ENCODE measurements at places on chromosomes 6 and 20.

- DNase-seq: no peak
Observed at GRCh38 chr20:31716818-31717477, 5.7 kb downstream of the BCL2L1 start.

GRCh38 chr6:116444092-116444491 is 17.1 kb upstream of the CALHM6 start:
- DNase-seq: no peak

GRCh38 chr6:28789553-28790083 is 134.2 kb downstream of the TRIM27 start:
- no peak for DNase-seq

- no peak for DNase-seq
Observed at GRCh38 chr6:17817763-17818162, 111.0 kb upstream of the NUP153 start.

GRCh38 chr6:163531122-163531521 is 116.6 kb downstream of the QKI start:
- DNase-seq: no peak

DNA sequence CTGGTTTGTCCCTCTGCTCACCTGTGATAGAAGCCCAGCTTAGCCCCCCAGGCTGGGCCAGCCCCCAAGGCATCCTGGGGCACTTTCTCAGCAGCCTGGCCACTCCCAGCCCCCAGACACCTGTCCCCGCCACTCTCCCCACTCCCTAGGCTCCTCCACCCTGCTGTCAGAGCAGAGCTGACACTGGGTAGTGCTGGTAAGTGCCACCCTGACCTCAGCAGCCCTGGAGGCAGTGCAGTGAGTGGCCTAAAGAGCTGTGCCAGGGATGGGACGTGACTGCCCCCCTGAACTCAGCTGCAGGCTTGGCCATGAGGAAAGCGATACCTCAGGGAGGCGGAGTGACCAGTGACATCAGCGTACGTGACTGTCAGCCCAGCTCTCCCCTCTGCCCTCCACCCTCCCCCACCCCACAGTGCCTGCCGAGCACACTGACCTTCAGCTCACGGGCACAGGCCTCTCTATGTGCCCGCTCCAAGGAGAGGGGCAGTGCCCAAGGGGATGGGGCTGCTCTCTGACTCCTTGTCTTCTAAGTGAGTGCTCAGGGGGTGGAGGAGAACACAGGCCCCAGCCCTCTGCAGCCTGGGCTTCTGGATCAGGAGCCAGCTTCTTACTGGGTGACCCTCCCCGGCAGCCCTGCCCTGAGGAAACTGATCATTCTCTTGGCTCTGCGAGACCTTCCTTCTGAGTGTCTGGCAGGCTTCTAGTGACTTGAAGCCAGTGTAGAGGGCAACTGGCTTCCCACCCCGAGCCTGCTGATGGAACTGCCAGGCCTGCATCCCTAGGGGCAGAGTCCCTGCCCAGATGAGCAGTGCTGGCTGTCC is 172.7 kb downstream of the MRPL14 start:
- no peak for DNase-seq

DNA sequence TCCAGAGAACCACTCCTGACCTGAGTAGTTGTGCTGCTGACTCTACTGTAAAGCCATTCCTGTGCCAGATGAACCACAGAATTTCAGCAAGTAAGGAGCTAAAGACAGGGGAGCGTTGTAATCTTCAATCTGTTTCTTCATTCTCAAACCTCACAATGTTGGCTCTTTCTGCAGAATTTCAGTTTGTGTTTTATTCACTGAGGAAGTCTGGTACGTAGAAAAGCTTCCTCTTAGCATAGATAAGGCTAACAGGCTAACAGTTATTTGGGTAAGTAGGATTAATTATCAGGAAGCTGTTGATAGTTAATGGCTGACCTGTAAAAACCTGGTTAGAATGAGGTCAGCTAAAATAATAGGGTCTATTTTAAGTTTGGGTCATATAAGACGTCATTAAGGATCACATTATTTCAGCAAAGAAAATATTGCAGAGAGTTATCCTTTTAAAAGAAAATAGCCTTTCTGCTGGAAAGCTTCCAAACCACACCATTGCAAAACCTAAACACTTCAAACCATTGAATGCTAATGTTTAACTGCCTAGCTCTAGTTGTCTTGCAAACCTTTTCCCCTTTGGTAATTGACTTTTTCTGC is 14.1 kb upstream of the TENT5A start:
- DNase-seq: no peak

DNA sequence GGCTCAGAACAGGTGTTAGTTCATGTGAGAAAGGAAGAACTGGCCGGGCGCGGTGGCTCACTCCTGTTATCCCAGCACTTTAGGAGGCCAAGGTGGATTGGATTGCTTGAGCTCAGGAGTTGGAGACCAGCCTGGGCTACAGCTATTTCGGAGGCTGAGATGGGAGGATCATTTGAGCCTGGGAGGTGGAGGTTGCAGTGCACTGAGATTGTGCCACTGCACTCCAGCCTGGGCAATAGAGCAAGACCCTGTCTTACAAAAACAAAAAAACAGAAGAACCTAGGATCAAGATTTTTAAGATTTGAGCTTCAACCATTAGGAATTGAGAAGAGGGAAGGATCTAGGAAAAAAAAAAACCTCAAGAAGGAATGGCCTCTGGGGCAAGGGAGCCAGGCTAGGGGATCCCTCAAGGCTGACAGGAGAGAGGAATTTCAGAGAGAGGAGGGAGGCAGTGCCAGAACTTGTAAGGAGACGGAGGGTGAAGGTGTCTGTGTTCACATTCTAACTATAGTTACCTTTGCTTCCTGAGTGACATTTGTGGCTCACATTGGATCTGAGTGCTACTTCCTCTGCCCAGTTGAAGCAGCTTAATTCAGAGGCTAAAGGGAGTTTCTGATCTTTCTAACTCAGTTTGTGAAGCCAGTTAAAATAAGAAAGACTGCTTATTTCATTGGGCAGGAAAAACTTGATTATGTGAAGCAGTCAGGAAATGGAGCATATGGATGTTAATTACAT is 26.1 kb downstream of the CHMP4B start:
- DNase-seq: no peak

GRCh38 chr6:125968493-125968892 is 11.9 kb downstream of the HINT3 start:
- DNase-seq: no peak

GRCh38 chr20:14698125-14698524 is 360.7 kb upstream of the FLRT3 start:
- no peak for DNase-seq

DNA sequence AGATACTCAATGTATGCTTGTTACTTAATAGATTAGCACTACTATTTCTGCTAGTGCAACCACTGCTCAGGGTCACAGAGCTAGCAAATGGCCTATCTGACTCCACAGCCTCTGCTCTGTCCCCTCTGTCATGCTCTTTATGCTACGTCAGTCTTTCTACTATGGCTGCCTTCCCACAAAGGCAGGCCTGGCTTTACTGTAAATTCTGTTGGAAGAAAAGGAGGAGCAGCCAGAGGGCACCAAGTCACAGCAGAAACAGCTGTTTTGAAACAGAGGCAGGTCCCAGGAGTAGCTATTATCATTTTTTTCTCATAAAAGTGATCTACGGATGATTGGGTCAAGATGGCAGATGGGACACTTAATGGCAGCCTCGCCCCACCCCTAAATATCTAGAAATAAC is 10.0 kb upstream of the ELMO2 start:
- no peak for DNase-seq

DNA sequence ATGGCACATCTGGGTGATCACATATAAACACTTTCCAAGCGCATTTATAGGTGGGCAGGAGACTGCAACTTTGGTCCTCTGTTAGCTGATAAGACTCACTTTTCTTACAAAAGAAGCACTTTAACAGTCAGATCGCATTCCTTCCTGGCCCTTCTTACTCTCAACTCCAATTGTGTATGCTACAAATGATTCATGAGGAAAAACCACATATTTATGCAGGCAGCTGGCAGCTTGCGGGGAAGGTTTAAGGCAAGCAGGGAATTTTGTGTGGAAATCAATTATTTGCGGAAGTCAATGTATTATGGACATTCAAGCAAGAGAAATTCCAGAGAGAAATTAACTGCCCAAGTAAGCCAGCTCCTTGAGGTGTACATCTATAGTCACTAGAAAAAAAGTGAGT is 194.0 kb downstream of the PKHD1 start:
- DNase-seq: no peak

DNA sequence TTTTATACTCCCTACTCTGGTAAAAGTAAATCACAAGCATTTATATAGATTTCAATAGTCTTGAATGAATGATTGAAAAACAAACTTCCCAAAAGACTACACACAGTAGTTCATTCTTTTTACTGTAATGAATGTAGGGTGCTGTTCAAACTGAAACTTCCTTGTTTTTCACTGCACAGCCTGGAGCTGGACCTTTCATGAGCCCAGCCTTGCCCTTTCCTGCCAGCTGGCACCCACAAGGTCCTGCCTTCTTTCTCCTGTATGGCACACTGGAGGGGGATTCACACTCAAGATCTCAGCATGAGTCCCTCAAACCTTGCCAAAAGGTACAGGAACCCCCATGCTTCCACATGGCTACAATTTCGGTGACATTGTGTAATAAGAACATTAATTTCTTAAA is 50.9 kb downstream of the COL12A1 start:
- no peak for DNase-seq

DNA sequence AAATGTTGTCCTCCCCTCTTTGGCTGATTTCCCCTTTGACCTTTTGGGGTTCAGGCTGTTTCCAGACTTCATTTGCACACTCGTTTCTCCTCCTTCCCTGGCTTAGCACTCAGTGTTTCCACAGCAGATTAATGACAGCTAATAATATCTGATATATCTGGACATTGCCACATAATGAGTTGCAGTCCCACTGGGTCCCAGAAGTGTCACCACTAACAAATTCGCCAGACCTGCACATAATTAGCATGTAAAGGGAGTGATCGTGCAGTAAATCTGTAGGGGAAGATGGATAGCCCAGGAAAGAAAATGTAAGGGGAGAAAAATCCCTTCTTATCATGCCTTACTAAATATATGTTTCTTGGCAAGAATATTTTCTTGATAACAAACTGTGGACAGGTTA is 922.1 kb downstream of the TFAP2A start:
- DNase-seq: no peak

- no peak for DNase-seq
Observed at GRCh38 chr20:4051413-4052138, 36.2 kb upstream of the RNF24 start.

GRCh38 chr20:60299951-60300350 is 341.7 kb downstream of the CDH26 start:
- DNase-seq: no peak

DNA sequence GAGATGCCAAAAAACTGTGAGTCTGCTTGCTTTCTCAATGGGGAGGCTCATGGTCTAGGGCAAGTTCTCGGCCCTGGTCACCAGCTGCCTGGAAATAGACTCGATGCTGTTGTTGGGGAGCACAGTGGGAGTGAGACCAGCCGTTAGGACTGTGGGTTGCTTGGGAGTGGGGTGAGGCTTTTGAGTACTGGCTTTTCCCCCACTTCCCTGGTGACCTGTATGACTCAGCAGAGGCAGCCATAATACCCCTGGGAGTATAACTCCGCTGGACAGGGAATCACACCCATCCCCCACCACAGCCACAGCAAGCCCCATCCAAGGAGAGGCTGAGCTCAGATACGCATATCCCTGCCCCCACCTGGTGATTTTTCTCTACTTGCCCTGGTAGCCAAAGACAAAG is 48.9 kb upstream of the OGFRL1 start:
- no peak for DNase-seq

- DNase-seq: no peak
Observed at GRCh38 chr6:167734662-167735083, 92.0 kb upstream of the AFDN start.

DNA sequence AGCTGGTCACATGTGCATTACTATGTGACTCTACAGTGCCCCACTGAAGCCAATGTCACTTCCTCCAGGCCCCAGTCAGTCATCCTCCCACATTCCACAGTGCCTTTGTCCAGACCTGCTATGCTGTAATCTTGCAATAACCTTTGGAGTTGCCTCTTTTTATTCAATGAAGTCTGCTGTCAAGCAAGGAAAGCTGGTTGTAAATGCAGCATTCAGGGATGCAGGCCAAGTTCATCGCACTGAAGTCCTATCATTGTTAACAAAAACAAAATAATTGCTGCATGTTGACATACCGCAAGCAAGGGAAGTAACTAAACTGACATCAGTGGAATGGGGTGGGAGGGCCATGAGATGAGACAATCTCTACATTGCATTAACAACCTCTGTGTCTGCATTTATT is 131.2 kb upstream of the CDYL start:
- no peak for DNase-seq
